ENCODE measurements at places on chromosomes 6 and 20. TPM values are rescaled to one million over a fixed set of nuclear protein-coding genes. Genes with fewer than 3 reads are reported as not detected.

PSORS1C1 gene
- 0.15 TPM for total RNA-seq

HMGA1 gene
- total RNA-seq, result 1,282 TPM

ERVFRD-1 gene
- not detected for total RNA-seq

CENPB gene
- 89.1 TPM for total RNA-seq

PRR18 gene
- total RNA-seq, result not detected

FGD2 gene
- not detected for total RNA-seq

RSPH9 gene
- total RNA-seq, result 0.74 TPM

DEFB118 gene
- total RNA-seq, result not detected

MOG gene
- total RNA-seq, result not detected

WFDC2 gene
- total RNA-seq, result not detected

SIRPB2 gene
- total RNA-seq, result not detected

WFDC5 gene
- total RNA-seq, result not detected

RSPH4A gene
- not detected for total RNA-seq

MEI4 gene
- not detected for total RNA-seq

TTLL9 gene
- total RNA-seq, result not detected

LTB gene
- not detected for total RNA-seq

ANKRD66 gene
- total RNA-seq, result not detected

KCNK5 gene
- 0.15 TPM for total RNA-seq

ZNF343 gene
- total RNA-seq, result 5.0 TPM

ASIP gene
- total RNA-seq, result not detected

TSPYL4 gene
- 8.6 TPM for total RNA-seq

COQ3 gene
- total RNA-seq, result 14.0 TPM

HLA-DRA gene
- not detected for total RNA-seq

Data from bronchus fibroblast of lung (primary cell).